CD4-positive, alpha-beta T cell treated with Interleukin-4 for 4 hours (primary cell): ENCODE measurements at places on chromosomes 3 and 15.

DNA sequence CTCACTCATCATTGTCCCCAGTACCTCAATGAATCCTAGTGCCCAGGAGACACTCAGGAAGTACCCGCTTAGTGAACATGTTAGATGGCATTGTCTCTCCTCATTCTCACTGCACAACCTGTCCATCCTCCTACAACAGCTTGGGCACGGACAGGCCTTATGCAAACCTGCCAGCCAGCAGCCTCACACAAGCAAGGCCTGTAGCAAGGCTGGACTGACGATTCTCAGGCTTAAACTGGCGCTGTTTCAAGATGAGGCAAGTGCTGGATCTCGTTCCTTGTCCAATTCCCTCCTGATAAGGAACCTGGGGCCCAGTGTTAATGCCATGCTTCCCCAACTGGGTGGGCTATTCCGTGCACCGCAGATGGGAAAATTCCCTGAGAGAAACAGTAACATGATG is 59.0 kb downstream of the CDCP1 start:
- DNase-seq: no peak

- DNase-seq: no peak
Measured at GRCh38 chr15:85976986-85977385, 102.7 kb upstream of the AGBL1 start.

DNA sequence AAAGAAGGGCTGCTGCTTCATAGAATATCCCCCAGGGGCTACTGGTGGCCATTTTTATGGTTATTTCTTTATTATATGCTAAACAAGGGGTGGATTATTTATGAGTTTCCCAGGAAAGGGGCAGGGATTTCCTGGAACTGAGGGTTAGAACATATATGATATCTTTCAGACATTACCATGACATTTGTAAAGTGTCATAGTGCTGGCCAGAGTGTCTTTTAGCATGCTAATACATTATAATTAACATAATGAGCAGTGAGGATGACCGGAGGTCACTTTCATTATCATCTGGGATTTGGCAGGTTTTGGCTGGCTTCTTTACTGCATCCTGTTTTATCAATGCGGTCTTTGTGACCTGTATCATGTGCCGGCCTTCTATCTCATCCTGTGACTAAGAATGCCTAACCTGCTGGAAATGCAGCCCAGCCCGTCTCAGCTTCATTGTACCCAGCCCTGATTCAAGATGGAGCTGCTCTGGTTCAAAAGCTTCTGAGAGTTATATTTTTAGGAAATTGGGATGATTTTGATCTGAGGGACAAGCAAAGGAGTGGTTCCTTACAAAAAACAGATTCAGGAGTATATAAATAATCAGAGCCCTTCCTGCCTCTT is 9.1 kb upstream of the ZBTB20 start:
- DNase-seq: no peak

- DNase-seq: no peak
Measured at GRCh38 chr15:71187078-71187477, 71.8 kb downstream of the THSD4 start.

DNA sequence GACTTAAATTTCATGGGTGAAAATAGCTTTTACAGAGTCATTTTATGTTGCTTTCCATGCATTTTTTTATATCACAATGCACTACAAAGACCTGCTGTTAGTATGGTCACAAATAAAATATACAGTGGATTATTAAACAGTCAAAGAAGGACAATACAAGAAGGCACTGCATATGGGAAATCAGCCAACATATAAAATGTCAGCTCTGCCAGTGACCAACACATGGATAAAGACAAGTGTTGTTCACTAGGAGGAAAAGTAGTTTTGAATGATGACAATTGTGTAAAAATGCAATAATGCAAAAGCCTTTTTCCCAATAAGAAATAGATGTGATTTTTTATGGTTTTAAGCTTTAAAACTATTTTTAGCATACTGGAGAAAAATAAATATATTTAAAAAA is 425.3 kb upstream of the CBLB start:
- DNase-seq: no peak

DNA sequence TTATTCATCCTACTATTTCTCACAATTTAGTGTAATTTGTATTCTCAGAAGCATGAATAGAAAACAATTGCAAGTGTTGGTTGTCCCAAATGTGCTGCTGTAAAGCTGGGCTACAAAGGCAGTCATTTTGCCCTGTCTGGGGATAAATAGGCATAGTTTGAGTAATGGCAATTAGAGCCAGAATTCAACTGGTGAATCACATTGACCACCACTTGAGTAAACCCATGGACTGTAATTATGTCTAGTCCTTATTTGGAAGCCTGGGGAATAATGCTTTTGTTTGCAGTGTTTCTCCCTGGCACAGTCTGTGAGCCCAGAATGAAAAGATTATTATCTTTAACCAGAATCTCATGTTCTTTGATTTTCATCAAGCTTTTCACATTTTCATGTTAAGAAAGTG is 30.5 kb upstream of the CHL1 start:
- DNase-seq: no peak

- DNase-seq: peak; percentile 66
Measured at GRCh38 chr3:13002398-13003124, 70.7 kb downstream of the IQSEC1 start.

- no peak for DNase-seq
Measured at GRCh38 chr3:88040529-88040928, 18.3 kb downstream of the CGGBP1 start.

- no peak for DNase-seq
Measured at GRCh38 chr15:57820119-57820518, 113.6 kb downstream of the POLR2M start.

- no peak for DNase-seq
Measured at GRCh38 chr3:135161425-135161824, 366.4 kb downstream of the EPHB1 start.
